Aorta (tissue), 5 donors: ENCODE measurements at places on chromosomes 7 and 10.
A peak's percentile ranks its signal among the peaks of the same experiment; 100 is the strongest.

DNA sequence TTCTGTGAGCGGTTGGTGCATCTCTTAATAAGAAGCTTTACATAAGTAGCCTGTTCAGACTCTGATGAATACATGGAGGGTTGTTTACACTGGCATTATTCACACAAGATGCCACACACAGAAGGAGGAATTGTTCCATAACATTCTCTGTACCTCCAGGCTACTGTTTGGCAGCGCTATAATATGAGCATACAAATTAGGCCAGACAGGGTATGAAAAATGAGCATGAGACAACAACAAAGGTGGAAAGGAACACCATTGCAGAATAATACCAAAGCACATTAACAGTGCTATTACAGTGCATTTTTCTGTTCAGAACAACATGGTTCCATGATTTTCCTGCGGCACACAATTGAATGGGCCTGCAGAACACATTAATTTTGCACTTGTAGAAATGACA is 417.2 kb upstream of the C7orf33 start:
- no peak for DNase-seq

- DNase-seq = no peak
Observed at GRCh38 chr7:27351786-27352185, 109.2 kb downstream of the EVX1 start.

GRCh38 chr10:98463976-98464754 is 17.4 kb upstream of the HPS1 start:
- no peak for DNase-seq

DNA sequence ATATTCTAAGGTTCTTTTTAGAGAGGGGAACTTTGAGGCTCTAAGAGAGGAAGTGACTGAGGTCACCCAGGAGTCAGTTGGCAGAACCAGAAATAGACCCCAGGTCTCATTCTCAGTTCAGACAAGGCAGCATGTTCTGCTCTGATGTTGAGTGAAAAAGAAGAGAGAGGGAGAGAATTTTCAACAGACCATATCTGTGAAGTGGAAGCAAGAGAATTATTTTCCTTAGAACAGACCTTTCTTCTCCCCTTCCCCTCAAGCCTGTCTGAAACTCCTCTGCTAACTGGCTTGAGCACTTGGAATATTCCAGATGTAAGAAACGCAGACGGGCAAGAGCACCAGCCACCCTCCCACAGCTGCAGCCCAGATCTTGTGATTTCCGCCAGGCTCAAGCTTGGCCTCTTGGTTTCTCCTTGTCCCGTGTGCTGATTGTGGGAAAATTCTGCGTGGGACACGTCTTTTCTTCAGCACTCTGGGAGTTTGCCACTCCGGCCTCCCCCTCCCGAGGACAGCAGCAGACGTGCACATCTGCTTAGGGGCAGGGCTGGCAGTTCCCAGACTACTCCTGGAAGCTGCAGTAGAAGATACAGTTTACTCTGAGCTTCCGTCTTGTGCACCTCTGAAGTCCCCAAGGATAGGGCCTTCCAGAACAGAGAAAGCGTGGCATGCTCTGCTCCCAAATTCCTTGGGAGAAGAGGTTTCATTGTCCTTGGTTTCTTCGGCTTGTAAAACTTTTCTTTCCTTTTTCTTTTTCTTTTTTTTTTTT is 22.7 kb upstream of the IKZF1 start:
- DNase-seq = peak; percentile 74

GRCh38 chr7:28078036-28078901 is 102.3 kb downstream of the JAZF1 start:
- no peak for DNase-seq

- no peak for DNase-seq
Observed at GRCh38 chr7:23913016-23913415, 203.0 kb downstream of the STK31 start.

- DNase-seq = no peak
Observed at GRCh38 chr10:49176310-49177268, 11.6 kb downstream of the TMEM273 start.
